Motor neuron (in vitro differentiated cells): ENCODE measurements at places on chromosomes 3 and 15. TPM values are rescaled to one million over a fixed set of nuclear protein-coding genes. Genes with fewer than 3 reads are reported as not detected.

GCNT3 gene
- total RNA-seq: 1.00 and 1.4 TPM in 2 replicates

GRCh38 chr3:69085168-69085832, 563 bp downstream of the ARL6IP5 start:
- ATAC-seq: peak; percentile 32

- ATAC-seq: no peak
Observed at GRCh38 chr3:18351069-18351628, 74.0 kb downstream of the SATB1 start.

MUC4 gene
- total RNA-seq: 0.63 and 0.73 TPM in 2 replicates

DNA sequence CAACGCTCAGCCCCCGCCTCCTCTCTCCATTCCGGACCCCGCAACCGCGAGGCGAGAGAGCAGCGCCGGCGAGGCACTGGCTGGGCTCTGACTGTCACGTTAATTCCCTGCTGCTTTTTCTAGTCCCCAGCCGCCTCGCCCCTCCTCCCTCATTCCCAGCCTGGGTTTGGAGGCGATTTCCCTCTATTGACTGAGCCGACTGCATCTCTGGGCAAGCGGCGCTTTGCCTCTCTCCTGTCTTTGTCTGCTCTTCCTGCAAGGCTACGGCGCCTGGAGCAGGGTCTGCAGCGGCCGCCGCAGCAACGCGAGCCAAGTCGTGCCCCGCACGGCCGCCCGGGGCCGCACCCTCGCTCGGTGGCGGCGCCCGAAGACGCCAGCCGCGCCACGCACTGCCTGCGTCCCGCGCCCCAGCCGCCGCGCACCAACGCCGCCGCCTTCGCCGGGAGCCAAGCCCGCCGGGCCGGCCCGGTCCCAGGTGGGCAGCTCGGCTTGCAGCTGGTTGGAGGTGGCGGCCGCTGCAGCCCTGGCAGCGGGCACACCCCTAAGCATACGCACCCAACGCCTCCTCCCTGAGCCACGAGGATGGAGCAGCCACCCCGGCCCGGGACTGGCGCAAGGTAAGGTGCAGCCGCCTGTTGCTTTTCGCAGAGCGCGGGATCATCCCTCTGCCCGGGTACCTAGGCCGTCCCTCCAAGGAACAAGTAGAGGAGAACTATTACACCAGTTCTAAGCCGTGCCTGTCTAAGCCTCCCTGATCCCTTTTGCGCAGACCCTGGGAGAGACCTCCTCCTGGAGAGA, at the start of gene LRRC3B:
TSS of gene LRRC3B (plus strand) at position 152 of the 798 bp plus-strand sequence. CDS start 86,901 bp downstream, outside the sequence.
- ATAC-seq: peak; percentile 81

GRCh38 chr3:43327582-43327979, 41.2 kb downstream of the SNRK start:
- ATAC-seq: no peak

GRCh38 chr3:150371741-150372254, 36.3 kb upstream of the TSC22D2 start:
- ATAC-seq: peak; percentile 68

SNX1 gene
- 69.0 and 143 TPM in 2 replicates for total RNA-seq
